ENCODE measurements at places on chromosomes 13 and 19. TPM values are rescaled to one million over a fixed set of nuclear protein-coding genes. Genes with fewer than 3 reads are reported as not detected.

Gene ZNF700
- 7.6 TPM for total RNA-seq

Gene CEACAM4
- 0.46 TPM for total RNA-seq

Gene ZNF221
- total RNA-seq = 7.1 TPM

Gene MUC16
- total RNA-seq = under 0.01 TPM

Gene PPP1R15A
- total RNA-seq = 40.3 TPM

Gene EFNB2
- 10.0 TPM for total RNA-seq
